Pancreas (tissue), 10 donors: ENCODE measurements at places on chromosomes 5 and 9.
A peak's percentile ranks its signal among the peaks of the same experiment; 100 is the strongest.

DNA sequence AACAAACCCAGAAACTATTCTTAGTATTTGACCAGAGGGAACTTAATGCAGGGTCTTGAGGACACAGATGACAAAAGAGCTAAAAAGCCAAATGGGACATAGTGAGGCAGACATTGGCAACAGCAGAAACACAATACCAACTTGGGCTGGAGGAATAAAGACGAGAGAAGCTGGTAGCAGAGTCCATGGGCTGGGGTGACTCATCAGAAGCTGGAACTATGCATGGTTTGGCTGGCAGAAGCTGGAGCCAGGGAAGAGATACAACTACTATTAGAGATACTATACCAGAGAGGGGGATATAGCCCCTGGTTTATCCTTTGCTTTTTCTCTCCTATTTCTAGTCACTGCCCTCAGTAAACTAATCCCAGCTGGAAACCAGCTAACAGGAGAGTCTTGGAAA, 29.2 kb upstream of the DPYSL3 start:
- no peak for DNase-seq

- no peak for DNase-seq
Measured at GRCh38 chr5:137498301-137498735, 808 bp downstream of the SPOCK1 start.

DNA sequence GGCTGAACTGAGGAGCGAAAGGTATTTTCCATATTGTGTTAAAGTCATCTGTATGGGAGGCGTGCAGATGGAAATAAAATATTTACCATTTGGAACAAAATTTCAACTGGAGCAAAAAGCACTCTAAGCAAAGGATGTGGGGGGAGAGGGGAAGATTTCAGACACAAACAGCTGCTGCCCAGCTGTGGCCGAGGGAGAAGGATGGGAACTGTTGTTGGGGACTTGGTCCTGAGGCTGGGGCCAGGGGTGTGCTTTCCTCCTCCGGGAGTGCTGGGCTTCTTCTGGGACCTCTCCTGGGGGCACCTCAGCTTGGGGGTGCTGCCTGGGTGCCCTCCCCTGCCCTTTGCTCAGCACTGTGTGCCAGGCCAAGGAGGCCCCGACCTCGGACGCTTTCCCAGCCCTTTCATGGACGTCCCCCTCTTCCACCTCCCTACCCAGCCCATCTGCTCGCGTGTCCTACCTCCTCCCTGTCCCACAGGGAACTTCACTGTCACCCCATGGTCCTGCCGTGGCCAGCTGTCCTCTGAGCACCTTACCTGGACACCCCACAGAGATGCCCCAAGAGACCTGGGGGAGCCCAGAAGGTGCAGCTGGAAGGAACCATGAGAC, 101.9 kb upstream of the COL5A1 start:
- DNase-seq: no peak

GRCh38 chr9:96169484-96169883, 132.5 kb downstream of the HSD17B3 start:
- DNase-seq: no peak

DNA sequence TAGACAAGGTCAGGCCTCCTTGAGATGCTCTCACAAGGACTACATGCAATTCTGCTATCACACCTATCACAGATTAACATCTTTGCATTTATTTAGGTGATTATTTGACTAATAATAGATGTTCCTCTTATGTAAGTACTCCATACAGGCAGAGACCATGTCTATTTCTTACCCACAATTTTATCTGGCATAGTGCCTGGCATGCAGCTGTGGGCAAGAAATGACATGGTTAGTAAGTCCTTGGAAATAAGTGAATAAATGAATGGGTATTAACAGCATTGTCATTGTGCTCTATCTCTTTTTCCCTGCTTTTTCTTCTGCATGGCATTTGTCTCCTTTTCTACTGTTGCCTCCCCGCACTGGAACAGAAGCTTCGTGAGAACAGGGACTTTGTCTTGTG, 49.4 kb downstream of the SLC22A5 start:
- no peak for DNase-seq

DNA sequence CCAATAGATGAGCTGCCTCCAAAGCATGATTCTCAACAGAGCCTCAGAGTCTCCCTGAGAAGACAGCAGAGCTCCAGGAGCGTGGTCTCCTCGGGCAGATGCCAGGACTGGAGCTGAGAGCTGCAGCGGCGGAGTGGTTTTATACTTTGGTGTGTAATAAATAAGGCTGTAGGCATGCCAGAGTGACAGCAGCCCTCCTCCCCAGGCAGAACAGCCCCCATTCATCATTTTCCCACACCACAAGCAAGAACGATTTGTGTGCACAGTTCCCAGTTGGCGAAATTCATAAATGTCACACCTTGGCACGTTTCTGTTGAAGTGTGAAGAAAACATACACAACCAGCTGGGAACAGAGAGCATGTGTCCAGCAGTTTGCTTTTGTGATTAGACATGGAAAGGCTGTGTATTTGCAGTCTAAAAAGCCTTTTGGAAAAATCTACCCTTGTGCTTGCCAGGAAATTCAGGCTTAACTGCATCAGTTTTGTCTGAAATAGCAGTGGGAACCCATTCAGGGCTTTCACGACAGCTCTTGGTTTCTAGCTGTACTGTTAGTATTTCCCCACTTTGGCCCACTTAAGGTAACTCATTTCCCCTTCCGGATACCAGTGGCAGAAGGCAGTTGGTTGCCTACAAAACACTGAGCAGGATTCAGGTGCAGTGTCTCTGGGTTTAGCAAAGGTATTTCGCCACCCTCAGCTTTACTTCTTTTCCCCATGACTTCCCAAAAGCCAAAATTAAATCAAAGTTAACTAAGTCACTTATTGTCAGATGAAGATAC, at the start of gene C1QTNF3:
TSS of gene C1QTNF3 (minus strand) at position 115 of the 778 bp plus-strand sequence. CDS start at position 27, 88 bp downstream.
- DNase-seq: peak; percentile 26

GRCh38 chr9:95989297-95989696, 113.8 kb downstream of the ERCC6L2 start:
- no peak for DNase-seq

DNA sequence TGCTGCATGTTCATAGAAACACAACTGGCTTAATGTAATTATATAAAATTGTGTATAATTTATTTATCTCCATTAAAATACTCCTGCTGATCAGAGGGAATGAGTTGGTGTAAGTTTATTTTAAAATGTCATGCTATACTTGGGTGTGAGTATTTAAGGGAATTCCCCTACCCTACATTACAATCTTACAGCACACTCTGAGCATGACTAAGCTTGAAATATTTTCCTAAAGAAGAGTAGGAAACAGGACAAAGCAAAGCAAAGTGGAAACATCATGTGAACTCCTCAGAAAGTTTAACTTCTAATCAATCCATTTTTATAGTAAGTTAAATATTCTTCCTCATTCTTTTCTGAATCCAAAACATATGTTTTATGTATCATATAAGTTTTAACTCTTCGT, 1271.3 kb downstream of the EFNA5 start:
- DNase-seq: no peak

DNA sequence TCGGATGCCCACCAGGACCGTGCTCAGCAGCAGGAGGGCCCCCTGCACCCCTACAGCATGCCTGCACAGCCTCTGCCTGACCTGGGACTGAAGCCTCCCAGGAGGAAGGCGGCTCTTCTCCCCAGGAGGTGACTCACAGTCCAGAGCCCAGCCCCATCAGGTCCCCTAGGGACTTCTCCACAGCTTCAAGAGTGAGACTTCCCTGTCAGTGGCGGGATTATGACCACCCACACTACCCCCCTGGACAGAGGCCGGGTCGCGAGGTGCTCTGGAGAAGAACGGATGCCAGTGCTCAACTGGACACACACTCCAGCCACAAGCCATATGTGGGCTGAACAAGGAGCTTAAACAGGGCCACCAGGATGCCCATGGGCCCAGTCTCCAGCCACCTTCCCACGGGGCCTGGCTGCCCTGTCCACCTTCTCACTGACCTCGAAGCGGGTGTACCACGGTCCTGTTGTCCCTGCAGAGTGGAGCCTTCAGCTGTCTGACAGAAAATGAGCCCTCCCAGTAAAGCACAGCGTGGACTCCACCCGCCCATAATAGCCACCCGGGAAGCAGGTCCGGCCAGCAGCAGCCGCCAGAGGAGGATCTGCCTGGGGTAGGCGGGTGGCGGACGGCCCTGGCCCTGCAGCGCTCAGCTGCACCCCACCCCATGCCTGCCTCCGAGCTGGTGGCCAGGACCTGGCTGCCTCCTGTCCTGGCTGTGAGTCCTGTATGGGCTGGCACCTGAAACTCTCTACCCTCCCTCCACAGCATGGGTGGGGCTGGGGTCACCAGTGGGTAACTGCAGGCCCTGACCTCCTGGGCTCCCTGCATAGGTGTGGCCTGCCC, 54.7 kb downstream of the SEMA4D start:
- no peak for DNase-seq

DNA sequence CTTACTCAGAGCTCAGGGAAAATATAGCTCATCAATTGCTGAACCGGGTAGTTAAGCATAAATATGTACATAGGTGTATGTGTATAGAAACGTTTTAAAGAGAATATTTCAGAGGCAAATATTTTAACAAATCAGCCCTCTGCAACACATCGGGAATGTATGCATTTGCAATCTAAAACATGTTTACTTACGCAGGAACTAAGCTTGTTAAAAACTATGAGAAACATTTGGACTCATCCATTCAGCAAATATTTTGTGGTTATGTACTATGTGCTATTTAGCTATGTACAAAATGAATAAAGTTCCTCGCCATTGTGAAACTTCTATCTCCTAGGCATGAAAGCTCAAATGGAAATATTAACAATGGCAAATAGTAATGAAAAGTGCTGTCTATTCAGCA, 469.9 kb downstream of the ARHGEF28 start:
- no peak for DNase-seq

GRCh38 chr5:154358516-154359220, 87.1 kb upstream of the SAP30L start:
- no peak for DNase-seq

GRCh38 chr9:116278326-116278725, 124.7 kb downstream of the PAPPA start:
- DNase-seq: no peak

GRCh38 chr5:119400245-119400644, 44.4 kb downstream of the TNFAIP8 start:
- no peak for DNase-seq
